Activated CD8-positive, alpha-beta memory T cell treated with anti-CD3 and anti-CD28 coated beads for 4 hours (primary cell): ENCODE measurements at places on chromosomes 7 and 10.
A peak's percentile ranks its signal among the peaks of the same experiment; 100 is the strongest.

- no peak for DNase-seq
Observed at GRCh38 chr7:132576721-132577085, 433 bp upstream of the PLXNA4 start.

- no peak for DNase-seq
Observed at GRCh38 chr7:142876991-142877910, 8.3 kb downstream of the TRPV6 start.

DNA sequence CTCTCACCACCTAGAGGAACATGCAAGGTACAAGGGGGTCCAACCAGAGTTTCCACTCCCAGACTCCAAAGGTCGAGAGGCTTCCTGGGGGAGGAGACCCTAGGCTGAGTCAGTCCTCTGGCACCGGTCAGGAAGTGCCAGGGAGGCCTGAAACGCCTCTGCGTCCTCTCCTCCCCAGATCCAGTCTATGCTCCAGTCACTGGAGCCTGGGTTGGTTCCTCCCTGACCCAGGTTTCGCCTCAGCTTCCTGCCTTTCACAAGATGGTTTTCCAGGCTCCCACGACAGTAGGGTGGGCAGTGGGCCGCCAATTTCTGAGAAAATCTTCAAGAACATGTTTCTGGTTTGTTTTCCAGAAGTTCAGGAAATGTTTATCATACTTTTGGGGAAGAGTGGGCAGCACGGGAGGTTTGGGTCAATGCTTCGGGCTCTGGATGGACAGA lies 30.0 kb downstream of the DUSP5 start:
- DNase-seq: no peak

DNA sequence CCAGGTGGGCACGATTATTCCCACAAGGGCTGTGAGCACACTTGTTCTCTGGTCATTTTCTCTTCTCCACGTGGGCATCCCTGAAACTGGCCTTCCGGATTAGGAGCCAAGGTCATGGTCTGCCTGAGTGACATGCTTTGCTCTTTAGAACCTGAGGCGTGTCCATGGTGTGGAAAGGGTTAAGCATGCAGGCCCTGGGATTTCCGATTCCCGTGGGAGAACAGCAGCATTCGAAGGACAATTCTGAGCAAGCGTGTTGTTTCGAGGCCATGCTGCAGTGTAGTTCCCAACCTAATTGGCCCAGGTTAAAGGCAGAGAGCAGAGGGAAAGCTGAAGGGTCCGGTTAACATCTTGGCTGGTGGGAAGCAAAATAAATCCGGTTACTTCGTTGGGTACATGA lies 245.9 kb downstream of the SKAP2 start:
- DNase-seq: no peak

- no peak for DNase-seq
Observed at GRCh38 chr7:105769901-105770628, 106.3 kb downstream of the ATXN7L1 start.

DNA sequence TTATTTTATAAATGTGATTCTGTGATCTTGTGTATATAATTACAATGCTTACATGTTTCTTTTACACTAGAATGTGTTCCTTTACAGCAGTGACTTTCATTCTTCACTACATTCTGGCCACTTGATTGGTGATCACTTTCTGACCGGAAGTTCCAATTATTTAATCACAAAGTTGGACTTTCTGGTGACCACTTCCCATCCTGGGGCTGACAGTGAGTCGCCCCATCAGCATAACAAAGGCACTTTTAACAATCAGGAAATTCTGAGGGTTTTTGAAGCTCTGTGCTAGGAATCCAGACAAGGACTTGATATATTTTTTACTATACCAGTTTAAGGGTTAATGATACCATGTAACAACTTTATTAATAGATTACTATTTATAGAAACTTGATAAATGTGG lies 282.3 kb upstream of the KAT6B start:
- DNase-seq: no peak

- peak; percentile 63 for DNase-seq
Observed at GRCh38 chr10:71725998-71726579, 6.5 kb upstream of the C10orf105 start.

DNA sequence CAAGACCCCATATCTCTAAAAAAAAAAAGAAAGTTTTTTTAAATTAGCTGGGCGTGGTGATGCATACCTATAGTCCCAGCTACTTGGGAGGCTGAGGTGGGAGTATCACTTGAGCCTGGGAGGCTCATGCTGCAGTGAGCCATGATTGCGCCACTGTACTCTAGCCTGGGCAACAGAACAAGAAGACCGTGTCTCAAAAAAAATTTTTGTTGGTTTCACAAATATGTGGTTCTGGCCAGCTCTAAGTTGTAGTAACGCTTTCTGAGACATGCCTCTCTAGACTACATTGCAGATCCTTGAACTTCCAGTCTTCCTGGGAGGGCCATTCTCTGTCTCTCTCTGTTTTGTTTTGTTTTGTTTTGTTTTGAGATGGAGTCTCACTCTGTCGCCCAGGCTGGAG lies 24.6 kb upstream of the RHBDD2 start:
- no peak for DNase-seq

DNA sequence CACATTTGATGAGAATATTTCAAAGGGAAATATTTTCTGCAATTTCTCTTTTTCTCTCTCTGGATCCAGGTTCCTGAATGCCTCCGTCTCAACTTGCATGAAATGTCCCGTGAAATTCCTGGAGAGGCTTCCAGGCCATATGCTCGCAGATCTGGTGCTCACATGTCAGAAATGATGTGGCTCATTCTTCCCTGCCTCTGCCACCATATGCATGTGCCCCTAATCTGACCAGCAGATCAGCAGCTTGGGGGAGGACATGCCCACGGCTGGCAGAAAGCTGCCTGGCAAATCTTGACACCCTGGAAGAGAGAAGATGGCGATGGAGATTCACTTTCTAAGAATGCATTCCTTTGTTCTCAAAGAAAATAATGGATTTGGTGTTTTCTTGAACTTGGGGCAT lies 490.7 kb downstream of the RPS24 start:
- DNase-seq: no peak

- DNase-seq: no peak
Observed at GRCh38 chr10:78254013-78254412, 220.3 kb downstream of the RPS24 start.

- DNase-seq: no peak
Observed at GRCh38 chr7:40793132-40793531, 658.3 kb downstream of the SUGCT start.
